ENCODE measurements at places on chromosomes 12 and 14.

GRCh38 chr14:33019346-33019745 is 80.7 kb downstream of the NPAS3 start:
- DNase-seq: no peak

- DNase-seq: peak; percentile 88
These were observed 1.1 kb downstream of the INHBE start for GRCh38 chr12:57456145-57456700.

DNA sequence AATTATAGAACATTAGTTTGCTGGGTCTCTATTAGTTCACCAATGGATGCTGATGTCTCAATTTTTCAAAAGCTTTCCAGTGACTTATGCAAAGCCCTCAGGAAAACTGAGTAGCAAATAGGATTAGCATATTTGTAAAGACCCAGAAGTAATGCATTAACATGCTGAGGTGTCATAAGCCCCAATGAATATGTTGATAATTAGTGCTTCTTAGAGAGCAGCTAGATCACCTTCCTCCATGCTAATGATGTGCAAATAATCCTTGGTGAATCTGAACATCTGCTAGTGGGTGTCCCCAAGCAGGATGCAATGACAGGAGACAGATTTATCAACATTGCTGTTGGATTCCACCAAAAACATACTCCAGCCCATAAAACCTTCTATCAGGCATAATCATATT is 19.0 kb downstream of the IFNG start:
- no peak for DNase-seq

GRCh38 chr12:53289891-53290290 is 5.5 kb upstream of the PFDN5 start:
- no peak for DNase-seq

GRCh38 chr14:95123891-95124579 is 33.3 kb downstream of the DICER1 start:
- no peak for DNase-seq

GRCh38 chr12:6520186-6520585 is 14.1 kb upstream of the GAPDH start:
- DNase-seq: no peak

DNA sequence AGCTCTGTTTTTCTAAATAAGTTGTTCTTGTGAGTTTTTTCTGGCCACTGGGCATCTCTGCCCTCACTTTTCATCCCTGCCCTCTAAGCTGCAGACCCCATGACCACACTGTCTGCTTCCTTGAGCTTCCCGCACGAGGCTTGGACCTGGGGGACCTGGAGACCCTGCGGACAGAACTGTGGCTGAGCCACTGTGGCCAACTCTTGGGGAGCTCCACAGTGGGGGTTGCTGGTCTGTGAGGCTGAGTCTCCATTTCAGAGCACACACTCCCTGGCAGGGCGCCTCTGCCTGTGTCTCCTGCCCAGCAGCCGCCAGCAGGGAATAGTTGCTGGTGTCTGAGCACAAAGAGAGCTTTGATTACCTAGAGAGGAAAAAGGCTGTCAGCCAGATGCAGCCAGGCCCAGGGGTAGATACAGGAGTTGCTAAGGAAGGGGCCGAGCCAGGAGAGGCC is 13.1 kb upstream of the RIN3 start:
- no peak for DNase-seq

DNA sequence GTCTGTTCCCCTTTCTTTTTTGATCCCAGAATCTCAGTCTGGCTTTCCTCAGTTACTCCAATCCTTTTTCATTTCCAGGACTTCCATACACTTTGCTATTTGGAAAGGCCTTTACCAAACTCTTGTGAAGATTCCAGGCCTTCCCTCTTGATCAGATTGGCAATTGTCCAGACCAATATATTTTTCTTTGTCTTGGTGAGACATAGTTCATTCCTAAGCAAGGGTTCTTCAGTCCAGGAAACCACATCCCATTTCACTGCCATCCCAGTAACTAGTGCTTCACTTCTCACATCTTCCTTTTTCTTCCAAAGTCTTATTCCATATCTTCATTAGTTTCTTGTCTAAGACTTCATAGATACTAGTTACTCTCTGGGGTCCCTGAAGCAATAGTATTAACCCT is 2.1 kb upstream of the PTPRQ start:
- DNase-seq: no peak

- DNase-seq: no peak
These were observed 165.8 kb downstream of the CALM1 start for GRCh38 chr14:90562652-90563051.

GRCh38 chr14:65258391-65258790 is 154.1 kb upstream of the FUT8 start:
- no peak for DNase-seq

GRCh38 chr12:10101648-10102220 is 2.9 kb upstream of the CLEC1A start:
- DNase-seq: no peak

- no peak for DNase-seq
These were observed 430.2 kb upstream of the TMPO start for GRCh38 chr12:98085046-98085755.

DNA sequence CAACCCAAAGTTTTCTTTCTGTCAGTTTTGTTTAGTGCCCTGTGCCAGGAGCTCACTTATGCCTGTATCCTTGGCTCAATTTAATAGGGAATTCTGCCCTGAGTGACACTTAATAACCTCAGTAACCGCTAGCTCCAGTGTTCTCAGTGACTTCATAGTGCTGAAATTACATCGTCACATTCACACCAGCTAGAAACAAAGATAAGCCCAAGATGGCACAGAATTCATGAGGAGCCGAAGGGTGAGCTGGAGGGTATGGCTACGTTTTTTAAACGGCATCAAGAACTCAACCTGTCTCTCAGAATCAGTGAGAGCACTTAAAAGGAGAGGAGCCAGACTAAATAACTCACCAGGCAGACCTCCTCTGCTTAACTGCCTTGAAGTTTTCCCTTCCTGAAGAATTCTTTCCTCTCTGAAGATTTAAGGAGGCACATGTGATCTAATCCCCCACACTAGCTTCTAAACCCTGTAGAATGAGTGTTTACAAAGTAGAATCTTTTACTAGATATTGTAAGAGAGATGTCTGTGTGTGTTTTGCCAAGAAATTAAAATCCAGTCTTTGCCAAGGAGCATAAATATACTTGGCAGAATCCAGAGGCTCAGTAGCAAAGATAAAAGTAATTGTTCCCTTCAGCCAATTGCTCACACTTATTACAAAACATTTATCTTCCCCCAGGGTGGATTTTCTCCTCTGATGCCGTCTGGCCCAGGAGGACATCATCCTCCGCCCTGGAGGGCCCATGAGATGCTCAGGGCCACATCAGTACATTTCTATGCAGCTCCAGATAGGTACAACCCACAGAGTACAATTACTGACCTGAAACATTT is 37.3 kb downstream of the PTGER2 start:
- DNase-seq: no peak

DNA sequence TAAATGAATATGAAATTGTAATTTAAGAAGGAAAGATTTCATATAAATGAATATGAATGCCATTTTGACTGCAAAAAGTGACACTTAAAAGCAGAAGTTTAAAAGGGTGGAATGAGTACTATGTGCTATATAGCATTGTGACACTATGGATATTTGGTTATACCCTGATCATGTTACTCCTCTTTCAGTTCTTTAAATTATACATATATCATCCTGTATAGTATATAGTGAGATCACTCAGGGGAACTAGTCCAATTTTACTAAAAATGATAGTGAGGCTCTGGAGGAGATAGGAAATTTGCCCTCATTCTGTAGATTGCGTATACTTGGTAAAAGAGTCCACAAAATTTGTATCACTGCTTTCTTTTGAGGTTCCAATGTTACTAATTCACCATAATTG is 155.7 kb upstream of the BTG1 start:
- DNase-seq: no peak

DNA sequence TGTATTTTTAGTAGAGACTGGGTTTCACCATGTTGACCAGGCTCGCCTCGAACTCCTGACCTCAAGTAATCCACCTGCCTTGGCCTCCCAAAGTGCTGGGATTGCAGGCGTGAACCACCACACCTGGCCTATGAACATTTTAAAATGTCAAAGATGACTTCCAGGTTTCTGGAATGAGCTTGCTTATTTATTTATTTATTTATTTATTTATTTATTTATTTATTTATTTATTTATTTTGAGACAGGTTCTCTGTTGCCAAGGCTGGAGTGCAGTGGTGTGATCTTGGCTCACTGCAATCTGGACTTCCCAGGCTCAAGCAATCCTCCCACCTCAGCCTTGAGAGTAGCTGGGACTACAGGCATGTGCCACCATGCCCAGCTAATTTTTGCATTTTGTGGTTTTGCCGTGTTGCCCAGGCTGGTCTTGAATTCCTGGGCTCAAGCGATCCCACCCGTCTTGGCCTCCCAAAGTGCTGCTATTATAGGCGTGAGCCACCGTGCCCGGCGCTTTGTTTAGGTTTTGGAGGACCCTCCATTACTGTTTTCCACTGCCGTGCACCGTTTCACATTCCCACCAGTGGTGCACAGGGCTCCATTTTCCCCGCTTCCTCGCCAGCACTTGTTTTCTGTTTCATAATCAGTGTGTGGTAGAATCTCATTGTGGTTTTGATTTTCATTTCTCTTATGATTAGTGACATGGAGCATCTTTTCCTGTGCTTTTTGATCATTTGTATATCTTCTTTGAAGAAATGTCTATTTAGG is 6.4 kb upstream of the CFAP251 start:
- DNase-seq: no peak

Data from OCI-M1 (cell line).